Cerebellar nuclear complex (tissue), 1 donor: ENCODE measurements at places on chromosomes 1 and 21.

DNA sequence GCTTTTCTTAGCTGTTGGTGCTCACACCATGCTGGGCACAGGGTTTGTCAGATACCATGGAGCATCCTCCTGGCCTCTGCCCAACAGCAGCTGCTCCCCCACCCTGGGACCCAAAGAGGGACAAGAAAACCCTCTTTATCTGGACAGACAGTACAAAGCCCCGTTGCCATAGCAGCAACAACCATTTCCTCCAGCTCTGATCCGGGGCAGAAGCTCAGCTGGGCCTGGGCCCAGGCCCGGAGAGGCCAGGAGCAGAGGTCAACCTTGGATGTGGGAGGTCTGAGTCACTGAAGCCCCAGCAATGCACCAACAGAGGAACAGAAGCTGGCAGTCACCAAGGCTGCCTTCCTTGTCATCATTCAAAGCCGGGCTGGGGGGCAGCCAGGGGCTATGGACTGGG lies 228.4 kb upstream of the POU3F1 start:
- DNase-seq, result no peak

DNA sequence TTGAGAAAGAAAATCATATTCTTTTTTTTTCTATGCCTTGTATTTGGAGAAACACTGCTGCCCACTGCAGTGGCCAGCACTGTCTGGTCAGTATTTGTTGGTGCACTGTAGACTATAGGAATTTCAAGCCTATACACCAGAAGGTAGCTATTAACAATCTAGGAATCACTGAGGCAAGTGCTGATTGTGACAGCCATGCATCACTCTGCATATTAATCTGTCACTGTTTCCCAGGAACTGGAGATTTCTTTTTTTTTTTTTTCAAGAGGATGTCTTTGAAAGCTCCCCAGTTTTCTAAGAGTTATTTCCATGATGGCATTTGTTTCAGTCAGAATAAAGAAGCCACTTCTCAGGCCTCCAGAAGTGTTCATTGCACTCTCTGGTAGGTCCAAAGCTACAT lies 737.8 kb upstream of the PTBP2 start:
- DNase-seq, result no peak

GRCh38 chr1:227899141-227899819 lies 48.5 kb downstream of the WNT9A start:
- DNase-seq, result no peak

DNA sequence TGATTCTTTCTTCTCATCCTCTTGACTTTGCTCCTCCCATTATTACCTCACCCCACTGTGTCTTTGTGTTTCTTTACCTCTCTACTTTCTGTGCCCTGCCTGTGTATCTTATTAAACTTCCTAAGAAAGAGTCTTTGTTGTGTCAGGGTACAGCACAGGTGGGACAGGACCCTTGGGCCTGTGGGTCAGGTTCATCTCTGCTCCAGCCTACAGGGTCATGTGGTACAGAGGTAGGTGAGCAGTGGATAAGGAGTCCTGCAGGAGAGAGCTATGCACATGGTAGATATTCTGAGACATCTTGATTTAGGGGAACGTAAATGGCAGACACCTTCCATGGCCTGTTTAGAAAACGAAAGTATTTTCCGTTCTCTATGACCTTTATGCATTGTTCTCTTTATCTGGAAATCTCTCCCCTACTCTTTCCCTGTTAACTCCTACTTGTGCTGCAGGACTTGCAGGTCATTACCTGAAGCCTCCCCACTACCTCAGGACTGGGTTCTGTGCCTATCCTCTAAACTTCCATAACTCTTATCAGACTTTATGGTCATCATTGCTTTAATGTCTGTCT lies 9.9 kb downstream of the GIPC2 start:
- DNase-seq, result no peak

GRCh38 chr1:59570524-59570923 lies 244.2 kb upstream of the HOOK1 start:
- DNase-seq, result no peak

GRCh38 chr1:193060938-193061337 lies 1.5 kb downstream of the RO60 start:
- DNase-seq, result no peak

DNA sequence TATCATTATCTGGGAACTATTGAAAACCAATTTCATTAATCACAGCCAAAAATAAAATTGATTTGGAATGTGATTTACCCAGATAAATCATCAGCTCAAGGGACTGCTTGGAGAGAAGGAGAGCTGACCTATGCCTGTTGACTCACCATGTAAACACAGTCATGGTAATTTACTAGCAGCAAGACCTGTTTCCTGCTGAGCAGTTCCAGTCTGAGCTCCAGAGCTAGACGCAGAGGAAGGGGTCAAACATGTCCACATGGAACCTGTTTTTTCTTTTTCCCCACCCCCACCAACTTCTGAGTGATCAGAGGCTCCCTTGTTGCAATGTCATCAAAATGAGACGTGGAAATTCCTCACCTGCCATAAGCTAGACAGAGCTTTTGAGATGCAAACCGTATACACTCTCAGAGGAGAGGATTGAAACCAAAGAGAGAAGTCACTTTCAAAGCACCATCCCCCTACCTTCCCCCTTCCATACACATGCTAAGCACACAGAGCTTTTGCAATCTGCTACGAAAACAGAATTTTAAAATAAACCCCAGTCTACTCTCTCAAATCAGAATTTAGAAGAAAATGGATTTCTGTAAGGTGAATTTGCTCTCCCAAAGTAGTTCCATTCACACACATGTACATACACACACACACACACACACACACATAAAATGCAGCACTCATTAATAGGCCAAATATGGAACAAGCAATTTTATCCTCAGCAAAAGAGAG lies 55.9 kb upstream of the PTGFRN start:
- no peak for DNase-seq

DNA sequence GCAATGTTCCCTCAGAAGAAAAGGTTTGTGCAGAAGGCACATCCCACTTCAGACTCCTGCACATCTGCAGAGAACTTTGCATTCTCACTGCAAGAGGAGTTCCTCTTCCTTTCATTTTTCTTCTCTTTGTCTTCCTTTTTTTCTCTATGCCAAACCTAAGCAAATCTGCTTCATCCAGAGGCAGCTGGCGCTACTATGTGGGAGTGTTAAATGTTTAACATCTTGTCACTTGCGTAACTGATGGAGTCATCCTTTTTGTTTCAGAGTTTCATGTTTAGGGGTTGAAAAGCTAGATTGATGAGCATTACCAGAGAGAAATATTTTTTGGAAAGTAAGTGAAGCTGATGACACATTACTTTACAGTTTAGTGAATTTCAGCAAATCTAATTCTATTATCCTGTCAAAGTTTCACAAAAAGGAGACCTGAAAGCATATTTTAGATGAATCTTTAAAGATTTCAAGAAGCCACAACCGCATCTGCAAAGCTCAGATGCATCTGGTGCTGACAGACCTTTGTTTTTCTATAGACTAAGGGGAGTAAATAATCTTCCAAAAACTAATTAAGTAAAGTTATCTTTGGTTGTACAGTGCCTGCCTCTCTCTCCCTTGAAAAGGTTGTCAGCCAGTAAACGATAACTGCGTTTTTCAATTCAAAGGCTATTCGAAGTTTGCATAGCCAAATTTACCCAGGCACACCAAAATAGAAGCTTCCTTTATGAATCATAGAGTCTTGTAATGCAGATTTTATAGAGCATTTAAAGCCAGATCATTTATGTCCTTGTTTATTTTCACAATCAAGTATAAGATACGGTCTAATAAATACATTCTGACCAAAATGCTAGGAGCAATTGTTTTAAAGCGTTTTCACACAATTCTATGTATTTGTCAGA lies 1.2 kb upstream of the LRRC53 start:
- DNase-seq, result no peak

- DNase-seq, result no peak
These were observed 293.5 kb downstream of the LTN1 start for GRCh38 chr21:28699186-28699585.

DNA sequence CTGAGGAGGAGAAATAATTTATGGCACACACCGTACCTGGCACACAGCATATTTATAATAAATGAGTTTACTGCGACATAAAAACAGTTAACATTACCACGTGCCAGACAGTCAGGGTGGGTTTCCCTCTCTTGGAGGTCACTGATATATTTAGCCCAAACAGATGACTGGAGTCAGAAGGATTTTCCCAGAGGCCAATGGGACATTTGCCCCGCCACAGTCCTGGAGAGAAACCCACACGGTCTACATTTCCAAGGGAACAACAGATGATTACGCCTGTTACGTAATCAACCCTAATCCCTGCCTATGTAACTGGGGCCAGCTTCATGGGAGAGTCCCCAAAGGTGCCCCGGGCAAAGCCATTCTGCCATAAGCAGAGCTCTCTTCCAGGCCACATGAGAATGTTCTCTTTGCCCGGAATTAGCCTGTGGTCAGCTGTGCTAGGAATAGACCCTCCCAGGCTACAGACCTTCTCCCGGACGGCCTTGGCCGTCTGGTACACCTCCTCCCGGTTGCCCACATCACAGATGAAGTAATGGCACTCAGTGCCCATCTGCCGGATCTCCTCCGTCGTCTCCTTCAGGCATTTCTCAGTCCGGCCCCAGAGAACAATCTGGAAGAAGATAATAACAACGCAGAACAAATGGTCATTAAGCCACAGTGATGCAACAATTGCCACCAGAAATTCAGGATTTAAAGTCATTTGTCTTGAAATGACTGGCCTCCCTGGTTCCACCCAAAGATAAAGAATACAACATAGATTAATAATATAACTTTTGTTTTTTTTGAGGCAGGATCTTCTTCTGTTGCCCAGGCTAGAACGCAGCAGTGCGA lies 37.7 kb downstream of the DHRS3 start:
- no peak for DNase-seq

DNA sequence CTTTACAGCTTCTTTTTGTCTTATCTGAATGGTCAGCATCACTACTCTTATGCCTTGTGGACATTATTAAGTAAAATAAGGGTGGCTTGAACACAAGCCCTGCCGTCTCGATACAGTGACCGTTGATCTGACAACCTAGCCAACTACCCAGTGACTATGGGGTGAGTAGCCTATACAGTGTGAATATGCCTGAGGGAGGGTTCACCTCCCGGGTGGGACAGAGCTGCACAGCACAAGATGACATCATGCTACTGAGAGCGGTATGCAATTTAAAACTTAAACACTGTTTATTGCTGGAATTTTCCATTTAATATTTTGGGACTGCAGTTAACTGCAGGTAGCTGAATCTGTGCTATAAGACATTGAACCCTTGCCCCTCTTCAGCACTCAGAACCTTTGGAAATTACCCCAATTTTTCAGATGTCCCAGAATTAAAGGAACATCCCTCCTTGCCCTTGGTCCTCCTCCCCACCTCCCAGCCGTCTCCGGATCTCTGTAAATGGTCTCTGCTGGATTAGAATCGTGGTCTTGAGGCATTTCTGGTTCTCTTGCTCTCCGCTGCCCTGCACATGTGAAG lies 618.5 kb downstream of the PTPRU start:
- no peak for DNase-seq

- DNase-seq, result no peak
These were observed 6.3 kb downstream of the HFM1 start for GRCh38 chr1:91398291-91398690.

DNA sequence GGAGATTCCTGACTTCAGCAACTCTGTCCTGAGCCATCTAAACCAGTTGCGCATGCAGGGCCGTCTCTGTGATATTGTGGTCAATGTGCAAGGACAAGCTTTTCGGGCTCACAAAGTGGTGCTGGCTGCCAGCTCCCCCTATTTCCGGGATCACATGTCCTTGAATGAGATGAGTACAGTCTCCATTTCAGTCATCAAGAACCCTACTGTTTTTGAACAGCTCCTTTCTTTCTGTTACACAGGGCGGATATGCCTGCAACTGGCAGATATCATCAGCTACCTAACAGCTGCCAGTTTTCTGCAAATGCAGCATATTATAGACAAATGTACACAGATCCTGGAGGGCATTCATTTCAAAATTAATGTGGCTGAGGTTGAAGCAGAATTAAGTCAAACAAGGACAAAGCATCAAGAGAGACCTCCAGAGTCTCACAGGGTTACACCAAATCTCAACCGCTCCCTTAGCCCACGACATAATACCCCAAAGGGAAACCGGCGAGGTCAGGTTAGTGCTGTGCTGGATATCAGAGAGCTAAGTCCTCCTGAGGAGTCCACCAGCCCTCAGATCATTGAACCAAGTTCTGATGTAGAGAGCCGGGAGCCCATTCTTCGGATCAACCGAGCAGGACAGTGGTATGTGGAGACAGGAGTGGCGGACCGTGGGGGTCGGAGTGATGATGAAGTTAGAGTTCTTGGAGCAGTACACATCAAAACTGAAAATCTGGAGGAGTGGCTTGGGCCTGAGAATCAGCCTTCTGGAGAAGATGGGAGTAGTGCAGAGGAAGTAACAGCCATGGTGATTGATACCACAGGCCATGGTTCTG lies 2.3 kb downstream of the ZBTB37 start:
- no peak for DNase-seq

DNA sequence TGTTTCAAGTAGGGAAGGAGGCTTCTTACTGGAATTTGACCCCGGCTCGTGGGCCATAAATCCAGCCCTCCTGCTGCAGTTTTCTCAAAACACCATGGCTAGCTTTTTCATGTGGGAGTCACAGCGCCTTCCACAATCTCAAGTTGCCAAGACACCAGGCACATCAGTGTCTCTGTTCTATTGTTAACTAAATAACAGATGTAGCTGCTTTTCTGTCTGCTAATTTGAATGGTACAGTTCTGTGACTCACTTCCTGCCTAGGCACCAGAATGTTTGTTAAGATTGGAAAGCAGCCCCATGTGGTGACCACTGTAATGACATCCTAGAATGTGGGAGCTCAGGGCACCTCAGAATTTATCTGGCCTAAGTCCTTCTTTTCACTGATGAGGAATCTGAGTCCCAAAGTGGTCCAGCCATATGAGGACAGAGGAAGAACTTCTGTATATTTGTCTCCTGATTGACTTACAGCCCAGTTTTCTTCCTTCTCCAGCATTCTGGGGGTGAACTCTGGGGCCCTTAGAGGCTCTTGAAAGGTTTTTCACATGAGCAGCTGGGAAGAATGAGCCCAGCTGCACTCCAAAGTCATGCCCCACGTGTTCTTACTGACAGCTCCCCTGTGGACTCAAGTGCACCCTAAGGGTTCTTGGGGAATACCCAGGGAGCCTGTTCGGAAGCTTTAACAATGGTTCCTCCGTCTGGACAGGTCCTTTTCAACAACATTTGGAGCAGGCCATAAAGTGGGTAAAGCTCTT lies 27.5 kb downstream of the TRIM45 start:
- no peak for DNase-seq

- no peak for DNase-seq
These were observed 72.4 kb downstream of the MATN1 start for GRCh38 chr1:30650968-30651320.

DNA sequence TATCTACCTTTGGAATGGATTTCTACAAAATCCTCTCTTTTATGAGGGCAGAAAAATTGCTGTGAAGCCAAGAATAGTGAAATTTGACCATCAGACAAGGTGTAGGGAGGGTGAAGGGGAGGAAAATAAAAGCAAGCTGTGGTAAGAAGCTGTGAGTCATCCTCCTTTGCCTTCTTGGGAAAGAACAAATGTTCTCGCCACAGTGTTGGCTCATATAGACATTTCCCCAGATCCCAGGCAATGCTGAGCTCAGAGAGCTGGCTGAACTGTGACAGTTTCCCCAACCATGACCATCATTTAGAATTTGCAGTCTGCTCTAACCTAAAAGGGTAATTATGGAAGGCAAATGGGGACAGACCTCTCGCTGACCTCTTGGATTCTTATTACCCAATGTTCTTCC lies 235.4 kb downstream of the PBX1 start:
- no peak for DNase-seq

GRCh38 chr1:46793126-46793525 lies 5.7 kb upstream of the CYP4B1 start:
- DNase-seq, result no peak
